Fibroblast of the aortic adventitia (primary cell): ENCODE measurements at places on chromosomes 2 and 18.

DNA sequence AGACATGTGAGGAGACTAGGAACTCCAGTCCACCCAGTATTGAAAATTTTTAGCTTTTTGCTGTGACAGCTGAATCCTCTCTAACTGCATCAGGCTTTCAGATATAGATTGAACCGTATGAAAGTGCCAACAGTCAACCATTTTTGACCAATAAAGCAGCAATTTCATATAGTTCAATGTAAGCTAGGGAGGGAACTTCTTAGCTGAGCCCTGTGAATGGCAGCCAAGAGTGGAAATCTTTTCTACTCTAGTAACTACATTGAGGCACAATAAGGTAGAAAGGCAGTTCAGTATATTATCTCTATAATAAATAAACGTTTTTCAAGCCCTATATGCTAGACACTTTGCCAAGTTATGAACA is 96.3 kb upstream of the TANK start:
- no peak for DNase-seq

GRCh38 chr2:101401326-101401665 is 14.0 kb upstream of the CREG2 start:
- DNase-seq = no peak

- DNase-seq = peak; percentile 43
Measured at GRCh38 chr2:64952511-64953482, 36.4 kb upstream of the SLC1A4 start.

GRCh38 chr2:169137924-169138323 is 68.6 kb downstream of the DHRS9 start:
- DNase-seq = no peak

DNA sequence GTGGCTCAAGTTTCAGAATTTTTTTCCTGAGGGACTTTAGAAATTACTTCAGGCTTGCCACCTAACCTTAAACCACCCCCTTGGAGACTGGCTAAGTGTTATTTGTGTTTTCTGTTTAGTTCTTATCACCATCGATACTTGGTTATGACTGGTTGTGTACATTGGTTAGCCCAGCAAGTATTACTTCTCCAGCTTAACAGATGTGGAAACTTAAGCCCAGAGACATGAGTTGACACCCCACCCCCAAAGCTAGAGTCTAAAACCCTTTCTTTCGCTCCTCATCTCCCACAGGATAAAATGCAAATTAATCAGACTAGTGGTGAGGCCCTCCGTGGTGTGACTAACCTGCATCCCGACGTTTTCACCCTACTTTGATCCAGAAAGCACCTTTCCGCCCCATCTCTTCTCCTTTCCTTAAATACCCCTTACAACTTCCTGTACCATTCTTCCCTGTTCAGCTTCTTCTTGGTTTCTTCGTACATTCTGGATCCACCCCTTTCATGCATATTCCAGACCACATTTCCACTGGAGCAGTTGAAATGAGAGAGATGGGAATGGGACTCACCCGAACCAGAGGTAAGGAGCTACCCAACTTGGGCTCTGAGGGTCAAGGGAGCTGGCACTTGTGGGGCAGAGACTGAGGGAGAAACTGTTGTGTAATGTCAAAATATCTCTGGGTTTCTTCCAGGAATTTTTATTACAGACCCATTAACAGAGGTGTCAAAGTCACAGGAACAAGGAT is 819 bp upstream of the MAP3K2 start:
- DNase-seq = no peak

- peak; percentile 33 for DNase-seq
Measured at GRCh38 chr2:10493634-10494281, 45.6 kb upstream of the ODC1 start.

GRCh38 chr2:128252501-128252900 is 66.2 kb downstream of the HS6ST1 start:
- no peak for DNase-seq

GRCh38 chr2:70121627-70122372 is 34.5 kb downstream of the PCBP1 start:
- no peak for DNase-seq

DNA sequence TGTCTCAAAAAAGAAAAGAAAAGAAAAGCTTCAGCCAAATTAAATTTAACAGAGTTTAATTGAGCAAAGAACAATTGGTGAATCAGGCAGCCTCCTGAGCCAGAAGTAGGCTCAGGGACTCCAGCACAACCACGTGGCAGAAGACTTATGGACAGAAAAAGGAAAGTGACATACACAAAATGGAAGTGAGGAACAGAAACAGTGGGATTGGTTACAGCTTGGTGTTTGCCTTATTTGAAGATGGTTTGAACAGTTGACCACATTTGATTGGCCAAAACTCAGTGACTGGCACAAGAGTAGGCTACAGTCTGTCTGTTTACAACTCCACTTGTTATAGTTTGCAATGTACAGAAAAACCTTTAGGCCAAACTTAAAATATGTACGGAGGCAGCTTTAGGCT is 83.1 kb downstream of the SOCS6 start:
- DNase-seq = no peak

DNA sequence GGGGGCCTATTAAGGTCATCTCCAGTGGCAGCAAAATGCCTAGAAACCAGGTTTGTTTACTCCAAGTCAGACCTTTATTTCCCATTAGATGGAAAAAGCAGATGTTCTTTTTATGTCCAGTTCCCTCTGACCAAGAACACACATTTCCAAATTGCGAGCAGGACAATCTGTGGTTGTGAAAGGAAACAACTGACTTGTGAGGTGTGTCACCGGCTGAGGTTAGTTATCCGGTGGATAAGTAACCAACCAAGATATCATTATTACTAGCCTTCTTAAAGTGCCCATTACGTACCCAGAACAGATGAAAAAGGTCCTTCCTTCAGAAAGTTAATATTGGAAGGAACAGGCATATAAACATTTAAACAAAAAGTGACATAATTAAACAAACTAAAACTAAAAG is 112.9 kb downstream of the THADA start:
- peak; percentile 57 for DNase-seq

DNA sequence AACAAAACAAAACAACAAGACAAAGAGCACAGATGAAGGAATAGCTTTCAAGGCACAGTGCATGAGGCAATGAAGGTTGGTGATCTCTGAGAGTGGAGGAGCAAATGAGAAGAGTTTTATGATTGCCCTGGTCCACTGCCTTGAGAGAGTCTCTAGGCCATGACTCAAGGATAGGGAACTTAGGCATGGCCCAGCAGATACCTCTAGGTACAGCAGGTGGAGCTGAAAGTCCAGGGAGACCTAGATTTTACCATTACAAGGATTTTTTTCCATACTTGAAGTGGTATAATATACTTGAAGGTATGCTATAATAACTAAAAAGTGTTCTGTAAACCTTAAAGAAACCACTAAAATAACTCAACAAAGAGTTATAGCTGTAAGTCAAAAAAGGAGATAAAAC is 239.5 kb upstream of the KLHL29 start:
- no peak for DNase-seq

DNA sequence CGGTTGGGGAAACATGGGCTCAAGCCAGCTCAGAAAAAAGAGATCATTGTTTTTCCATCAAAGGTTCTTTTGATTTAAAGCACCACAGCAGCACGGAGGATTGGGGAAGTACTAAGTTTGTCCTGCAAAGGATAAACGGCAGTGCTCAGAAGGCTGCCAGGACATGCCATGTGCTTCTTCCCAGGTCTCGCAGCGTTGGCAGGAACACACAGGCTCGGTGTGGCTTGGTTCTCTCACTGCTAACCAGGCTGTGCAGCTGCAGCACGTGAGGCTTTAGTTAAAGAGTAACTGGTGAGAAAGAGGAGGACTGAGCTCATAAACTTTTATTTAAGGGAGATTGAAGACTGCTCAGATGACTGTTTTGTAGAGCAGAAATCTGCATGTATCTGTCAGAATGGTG is 264.3 kb downstream of the TSN start:
- no peak for DNase-seq

DNA sequence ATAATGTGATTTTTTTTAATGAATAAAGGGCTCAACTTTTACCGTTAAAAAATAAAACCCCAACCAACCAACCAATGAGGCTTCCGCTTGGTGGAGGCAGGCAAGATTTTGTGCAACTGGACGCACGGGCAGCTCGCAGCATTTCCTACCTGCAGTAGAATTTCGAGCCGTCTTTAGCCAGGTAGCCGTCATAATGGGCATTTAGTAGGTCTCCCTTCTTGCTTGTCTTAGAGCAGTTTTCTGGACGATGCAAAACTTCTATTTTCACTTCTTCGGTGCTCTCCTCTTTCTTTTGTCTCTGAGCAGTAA is 316 bp downstream of the FKBP7 start:
- DNase-seq = peak; percentile 37

GRCh38 chr2:176146101-176146500 is 5.2 kb upstream of the HOXD4 start:
- no peak for DNase-seq

GRCh38 chr18:57813245-57813644 is 10.1 kb upstream of the ATP8B1 start:
- DNase-seq = peak; percentile 98

DNA sequence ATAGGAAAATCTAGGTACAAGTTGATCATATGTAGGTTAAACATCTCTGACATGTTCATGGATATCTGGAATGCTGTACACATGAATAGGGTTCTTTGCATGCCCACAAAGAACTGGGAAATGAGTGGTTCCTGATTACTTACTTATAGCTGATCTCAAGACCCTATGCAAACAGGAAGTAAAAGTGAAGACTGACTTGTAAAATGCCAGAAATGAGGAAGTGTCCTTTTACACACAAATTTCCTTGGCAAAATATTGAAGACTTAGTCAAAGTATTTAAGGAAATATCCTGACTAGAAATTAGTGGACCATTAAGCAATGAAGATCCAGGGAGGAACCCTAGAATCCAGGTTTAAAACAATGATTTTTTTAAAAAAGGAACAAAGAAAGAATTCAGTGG is 203.7 kb upstream of the DLGAP1 start:
- DNase-seq = no peak

DNA sequence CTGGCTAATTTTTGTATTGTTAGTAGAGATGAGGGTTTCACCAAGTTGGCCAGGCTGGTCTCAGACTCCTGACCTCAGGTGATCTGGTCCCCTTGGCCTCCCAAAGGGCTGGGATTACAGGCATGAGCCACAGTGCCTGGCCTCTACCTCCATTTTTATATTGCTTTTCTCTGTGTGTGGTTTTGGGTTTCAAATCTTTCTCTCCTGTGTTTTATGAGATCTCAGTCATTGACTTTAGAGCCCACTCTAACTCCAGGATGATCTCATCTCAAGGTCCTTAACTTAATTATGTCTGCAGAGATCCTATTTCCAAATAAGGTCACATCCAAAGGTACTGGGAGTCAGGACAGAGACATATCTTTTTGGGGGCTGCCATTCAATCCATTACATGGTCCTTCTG is 24.7 kb downstream of the ARL4C start:
- DNase-seq = no peak

DNA sequence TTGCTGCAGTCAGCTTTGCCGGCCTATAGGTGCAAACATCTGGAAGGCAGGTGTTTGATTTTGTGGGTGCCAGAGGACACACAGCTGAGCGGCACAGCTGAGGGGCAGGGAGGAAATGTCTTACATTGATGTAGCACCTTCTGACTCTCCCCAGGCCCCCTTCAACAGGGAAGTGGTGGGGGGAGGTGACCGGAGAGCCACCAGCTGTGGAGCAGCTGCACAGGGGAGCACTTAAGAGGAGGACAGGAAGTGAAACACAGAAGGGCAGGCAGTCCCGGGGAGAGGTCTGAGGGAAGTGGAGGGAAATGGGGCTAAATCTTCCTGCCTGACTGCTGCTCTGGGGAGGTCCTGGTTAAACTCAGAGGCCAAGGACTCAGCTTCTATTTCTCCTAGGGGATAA is 409.1 kb downstream of the TNS1 start:
- DNase-seq = no peak

- DNase-seq = peak; percentile 41
Measured at GRCh38 chr2:130827502-130828251, 9.0 kb upstream of the ARHGEF4 start.

- DNase-seq = no peak
Measured at GRCh38 chr2:60104514-60105505, 448.6 kb downstream of the BCL11A start.

DNA sequence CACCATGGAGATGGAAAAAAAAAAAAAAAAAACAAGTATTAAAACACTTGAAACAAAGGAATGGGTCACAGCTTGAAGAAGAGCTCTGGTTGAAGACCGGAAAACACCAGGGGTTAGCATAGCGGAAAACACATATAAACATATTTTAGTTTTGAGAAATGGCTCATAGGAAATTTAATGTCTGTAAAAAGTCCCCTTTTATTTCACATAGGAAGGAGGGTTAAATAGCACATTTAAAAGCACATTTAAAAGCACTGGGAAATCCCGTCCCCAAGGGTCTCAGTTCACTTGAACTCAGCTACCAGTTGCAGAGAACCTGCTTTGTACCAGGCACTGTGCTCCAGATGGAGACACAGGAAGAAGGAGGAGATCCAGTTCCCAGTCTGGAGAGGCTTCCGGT is 65.5 kb downstream of the KCNE4 start:
- DNase-seq = no peak

DNA sequence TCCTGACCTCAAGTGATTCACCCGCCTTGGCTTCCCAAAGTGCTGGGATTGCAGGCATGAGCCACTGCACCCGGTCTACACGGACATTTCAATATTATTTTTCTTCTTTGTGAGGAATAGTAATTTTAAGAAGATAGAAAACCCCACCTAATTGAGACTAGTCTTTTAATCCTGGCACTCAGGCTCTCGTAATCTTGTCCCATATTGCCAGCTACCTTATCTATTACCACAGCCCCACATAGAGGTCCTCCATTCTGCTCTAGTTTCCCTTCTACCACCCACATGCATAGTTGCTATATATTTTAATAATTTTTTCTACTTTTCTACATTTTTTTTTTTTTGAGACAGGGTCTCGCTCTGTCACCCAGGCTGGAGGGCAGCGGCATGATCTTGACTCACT is 9.5 kb upstream of the USP14 start:
- DNase-seq = no peak

DNA sequence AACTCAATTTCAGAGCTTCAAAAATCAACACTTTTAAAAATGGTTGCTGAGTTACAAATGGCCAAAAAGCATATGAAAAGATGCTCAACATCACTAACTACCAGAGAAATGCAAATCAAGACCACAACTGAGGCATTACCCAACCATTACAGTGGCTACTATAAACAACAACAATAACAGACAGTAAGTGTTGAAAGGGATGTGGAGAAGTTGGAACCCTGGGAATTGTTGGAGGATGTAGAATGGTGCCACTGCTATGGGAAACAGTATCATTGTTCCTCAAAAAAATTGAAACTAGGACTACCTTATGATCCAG is 173.3 kb upstream of the SPRED2 start:
- no peak for DNase-seq

- DNase-seq = no peak
Measured at GRCh38 chr18:63363951-63364350, 3.1 kb downstream of the KDSR start.

DNA sequence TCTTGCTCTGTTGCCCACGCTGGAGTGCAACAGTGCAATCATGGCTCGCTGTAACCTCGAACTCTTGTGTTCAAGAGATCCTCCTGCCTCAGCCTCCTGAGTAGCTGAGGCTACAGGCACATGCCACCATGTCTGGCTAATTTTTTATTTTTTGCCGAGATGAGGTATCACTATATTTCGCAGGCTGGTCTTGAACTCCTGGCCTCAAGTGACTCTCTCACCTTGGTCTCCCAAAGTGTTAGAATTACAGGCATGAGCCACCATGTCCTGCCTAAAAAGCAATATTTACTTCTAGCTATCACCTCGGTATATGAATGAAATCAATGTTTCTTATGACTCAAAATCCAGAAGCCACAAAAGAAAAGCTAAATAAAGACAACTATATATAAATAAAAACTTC is 2.2 kb downstream of the BUB1 start:
- DNase-seq = no peak

- DNase-seq = no peak
Measured at GRCh38 chr18:78596794-78597345, 382.7 kb upstream of the SALL3 start.

- no peak for DNase-seq
Measured at GRCh38 chr2:64946769-64947247, 42.4 kb upstream of the SLC1A4 start.
